ENCODE measurements at places on chromosomes 11 and 22. TPM values are rescaled to one million over a fixed set of nuclear protein-coding genes. Genes with fewer than 3 reads are reported as not detected.

DNA sequence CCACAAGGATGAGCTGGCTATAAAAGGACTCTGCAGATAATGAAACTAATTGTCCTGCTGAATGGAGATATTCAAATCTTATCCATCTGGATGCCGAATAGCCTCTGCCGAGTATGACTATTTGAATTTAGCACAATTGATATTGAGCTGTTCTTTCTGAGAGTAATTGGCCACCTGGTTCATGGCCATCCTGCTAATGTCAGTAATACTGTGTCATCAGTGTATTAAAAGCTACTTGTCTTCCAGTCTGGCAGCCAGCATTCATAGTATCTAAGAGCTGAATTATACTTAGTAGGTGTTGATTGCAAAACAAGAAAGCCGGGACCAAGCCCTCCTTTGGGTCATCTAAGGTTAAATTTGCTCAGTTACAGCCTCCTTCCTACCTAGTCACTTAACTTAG lies 310.7 kb upstream of the NCAM1 start:
- no peak for DNase-seq

GRCh38 chr22:33447733-33448132 lies 389.6 kb upstream of the SYN3 start:
- no peak for DNase-seq

DNA sequence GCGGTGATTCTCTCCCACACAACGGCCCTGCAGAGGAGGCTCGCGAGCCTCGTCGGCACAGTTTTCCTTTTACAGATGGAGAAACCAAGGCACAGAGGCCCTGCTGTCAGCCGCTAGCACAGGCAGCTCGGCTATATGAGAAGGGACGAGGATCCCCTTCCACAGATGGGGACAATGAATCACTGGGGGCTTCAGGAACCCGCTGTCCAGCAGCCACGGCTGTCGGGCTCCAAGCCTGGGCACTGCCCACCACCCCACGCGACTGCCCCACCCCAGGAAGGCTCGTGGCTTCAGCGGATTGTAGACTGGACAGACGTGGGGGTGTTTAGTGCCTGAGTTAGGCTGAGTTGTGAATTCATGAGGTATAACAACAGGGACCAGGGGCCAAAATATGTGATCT lies 17.2 kb upstream of the FGF3 start:
- no peak for DNase-seq

DENND6B gene
- total RNA-seq, result 4.1 TPM

GRIA4 gene
- total RNA-seq, result not detected

IGLL5 gene
- 1.6 TPM for total RNA-seq

All from right lobe of liver (tissue), 6 donors.